Ecto neural progenitor cell (in vitro differentiated cells): ENCODE measurements at places on chromosomes 16 and 17.

DNA sequence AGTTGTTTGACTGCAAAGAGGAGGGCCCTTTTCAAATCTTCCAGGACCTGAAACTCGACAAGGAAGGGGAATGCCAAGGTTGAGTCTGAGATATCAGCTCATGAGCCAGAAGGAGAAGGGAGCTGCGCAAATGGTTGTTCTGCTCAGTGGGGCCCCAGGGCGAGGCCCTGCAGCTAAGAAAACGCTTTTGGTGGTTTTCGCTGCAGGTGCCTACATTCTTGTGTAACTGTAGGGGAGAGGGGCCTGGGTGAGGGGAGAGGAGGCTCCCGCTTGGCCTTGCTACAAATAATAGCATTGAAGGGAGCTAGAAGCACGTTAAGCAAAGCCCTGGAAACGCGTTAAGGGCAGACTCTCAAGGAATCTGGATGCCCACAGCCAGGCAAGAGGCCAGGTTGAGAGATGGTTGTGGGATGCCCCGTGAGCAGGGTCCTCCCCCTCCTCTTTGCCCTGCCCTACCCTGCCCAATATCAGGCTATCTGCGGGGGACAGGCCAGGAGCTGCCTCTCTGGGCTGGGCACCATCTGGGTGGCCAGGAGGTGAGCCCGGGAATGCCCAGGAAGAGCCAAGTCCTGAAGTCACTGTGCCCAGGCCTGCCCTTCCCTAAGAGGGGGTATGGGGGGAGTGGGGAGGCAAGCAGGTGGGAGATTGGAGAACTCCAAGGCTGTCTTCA is 21.9 kb downstream of the GPR142 start:
- no peak for DNase-seq

- DNase-seq, result peak; percentile 56
These were observed 55.0 kb upstream of the MEAK7 start for GRCh38 chr16:84559311-84559932.

GRCh38 chr16:986925-987582 is 5.5 kb downstream of the SOX8 start:
- DNase-seq, result no peak

- no peak for DNase-seq
These were observed 92.9 kb downstream of the HAPSTR1 start for GRCh38 chr16:9184354-9184690.

DNA sequence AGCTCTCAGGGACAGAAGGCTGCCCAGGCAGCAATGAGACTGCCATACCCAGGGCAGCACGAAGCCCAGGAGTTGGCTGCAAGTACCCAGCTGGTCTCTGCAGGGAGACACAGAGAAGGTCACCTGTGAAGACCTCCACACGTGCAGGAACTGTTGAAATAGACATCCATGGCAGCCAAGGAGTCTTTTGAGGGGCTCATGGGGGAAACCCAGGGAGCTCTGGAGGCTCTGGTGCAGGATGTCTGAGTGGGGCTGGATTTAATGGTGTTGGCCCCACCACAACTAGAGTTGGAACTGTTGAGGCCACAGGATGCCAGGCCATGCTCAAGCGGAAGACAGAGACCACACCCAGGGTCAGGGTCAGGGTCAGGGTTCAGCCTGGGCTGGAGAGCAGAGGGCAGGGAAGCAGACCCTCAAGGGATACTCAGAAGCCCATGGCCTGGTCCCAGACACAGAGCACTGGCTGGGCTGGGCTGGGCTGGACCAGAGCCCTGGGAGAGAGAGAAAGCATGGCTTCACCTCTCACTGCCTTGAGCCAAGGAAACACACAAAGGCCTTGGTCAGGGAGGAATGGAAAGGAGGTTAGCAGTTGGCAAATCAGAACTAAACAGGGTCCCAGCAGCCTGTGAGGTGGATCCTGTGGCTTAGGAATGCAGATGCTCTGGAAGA is 21.4 kb downstream of the PITPNM3 start:
- no peak for DNase-seq

DNA sequence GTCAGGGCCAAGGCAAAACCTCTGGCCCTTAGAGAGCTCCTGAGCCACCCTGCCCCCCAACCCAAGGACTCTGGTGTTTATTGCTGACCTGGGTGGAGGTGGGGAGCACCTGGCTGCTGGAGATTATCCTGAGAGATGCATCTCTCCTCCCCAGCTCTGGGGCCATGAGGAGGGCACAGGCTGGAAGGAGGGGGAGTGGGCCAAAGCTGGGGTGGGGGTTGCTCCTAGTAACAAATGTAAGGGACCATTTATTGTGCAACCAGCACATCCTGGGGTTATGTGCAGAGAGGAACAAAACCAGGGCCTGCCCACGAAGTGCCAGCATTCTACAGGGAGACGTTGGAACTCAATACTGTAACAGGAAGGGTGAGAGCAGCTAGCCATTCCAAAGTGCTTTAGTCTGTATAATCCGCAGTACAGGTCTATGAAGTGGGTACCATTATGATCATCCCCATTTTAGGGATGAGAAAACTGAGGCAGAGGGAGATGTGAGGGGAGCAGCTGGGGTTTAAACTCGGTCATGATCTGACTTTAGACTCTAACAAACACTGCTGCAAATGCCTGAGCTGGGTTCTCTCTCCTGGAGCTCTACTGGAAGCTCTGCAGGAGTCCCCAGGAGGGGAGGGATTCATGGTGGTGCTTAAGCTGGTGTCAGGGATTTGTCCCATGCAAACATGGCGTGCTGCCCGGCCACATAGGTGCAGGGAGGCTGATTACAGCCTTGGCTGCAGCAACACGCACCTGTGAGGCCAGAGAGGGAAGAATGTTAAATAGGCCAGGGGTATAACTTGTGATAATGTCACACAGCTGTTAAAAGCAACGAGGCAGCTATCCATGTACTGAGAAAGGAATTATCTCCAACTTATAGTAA is 1.4 kb upstream of the RHBDF2 start:
- DNase-seq, result no peak

DNA sequence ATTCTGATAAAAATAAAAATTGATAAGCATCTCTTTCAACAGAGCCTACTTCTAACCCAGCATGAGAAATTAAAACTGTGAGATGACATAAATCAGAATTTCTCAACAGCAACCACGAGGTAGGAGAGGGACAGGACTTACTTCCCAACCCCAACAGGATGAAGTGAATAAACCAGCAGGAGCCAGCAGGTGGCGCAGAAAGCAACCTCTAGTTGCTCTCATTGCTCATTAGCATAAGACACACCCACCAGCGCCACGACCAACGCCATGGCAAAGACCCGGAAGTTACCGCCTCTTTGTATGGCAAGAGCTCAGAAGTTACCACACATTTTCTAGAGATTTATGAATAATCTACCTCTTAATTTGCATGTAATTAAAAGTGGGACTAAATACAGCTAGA is 189.4 kb upstream of the CDH8 start:
- DNase-seq, result peak; percentile 70

- no peak for DNase-seq
These were observed 38.8 kb downstream of the SNX20 start for GRCh38 chr16:50642349-50642748.

DNA sequence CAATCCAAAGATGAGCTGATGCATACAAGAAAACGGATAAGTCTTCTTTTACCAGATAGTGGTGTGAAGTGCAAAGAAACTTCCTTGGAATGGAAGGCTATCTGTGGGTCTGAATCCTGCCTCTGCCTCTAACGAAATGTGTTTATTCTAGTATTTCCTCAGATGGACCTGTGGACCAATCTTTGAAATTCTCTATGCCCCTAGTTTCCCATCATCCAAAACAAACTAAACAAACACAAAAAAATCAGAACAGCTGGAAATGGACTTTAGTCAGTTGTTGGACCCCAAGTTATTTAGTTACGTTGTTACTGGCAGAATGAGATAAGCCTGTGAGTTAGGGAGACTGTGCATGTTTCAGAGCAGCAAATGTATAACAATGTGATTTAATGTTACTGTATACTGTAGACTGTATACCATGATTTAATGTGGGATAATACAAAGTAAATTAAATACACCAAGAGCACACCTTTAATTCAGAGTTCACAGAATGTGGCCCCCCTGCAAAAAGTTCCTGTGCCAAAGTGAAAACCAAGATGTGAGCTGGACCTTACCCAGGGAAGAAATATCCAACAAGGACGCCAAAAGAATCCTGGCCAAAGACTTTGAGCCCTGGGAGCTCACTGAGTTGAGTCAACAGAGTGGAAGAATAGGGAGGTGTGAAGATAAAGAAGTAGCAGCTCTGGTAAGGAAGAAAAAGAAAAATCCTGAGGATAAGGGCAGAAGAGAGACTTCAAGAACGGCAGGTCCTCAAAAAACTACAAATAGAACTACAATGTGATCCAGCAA is 255.2 kb downstream of the CNTNAP4 start:
- no peak for DNase-seq

DNA sequence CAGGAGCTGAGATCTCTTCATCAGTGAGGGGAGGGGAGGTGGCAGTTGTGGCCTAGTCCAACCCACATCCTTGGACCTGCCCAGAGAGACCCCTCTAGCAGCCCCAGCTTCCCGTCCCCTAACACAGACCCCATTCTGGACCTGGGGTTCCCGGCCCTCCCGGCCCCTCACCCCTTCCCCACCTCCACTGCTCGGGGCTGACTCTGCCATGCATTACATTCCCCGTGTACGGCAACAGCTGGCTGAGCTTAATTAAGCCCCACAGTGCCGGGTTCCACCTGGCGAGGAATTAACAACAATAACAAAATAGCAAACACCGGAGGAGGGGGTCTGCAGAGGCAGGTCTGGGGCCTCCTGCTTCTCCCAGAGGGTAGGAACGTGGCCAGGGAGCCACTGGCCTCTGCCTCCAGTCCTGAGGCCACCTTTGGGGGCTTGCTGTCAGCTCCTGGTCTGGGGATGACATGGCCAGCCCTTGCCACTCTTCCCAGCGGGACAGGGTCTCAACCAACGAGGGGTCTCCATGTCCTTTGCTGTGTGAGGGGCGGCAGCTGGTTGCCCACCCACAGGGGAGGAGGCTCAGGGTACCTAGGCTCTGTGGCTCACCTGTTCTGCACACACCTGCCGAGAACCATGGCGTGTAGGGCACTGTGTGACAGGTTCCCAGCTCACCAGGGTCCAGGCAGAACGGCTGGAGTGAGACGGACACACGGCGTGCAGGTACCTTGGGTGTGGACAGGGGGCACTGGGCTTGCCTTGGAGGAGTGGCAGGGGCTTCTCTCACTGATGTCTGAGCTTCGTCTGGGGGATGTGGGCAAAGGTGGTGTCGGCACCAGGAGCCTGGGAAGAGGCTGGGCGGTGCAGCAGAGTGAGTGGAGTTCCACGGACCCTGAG is 46.9 kb upstream of the CBFA2T3 start:
- no peak for DNase-seq

- DNase-seq, result no peak
These were observed 9.1 kb upstream of the THAP11 start for GRCh38 chr16:67833030-67833414.

DNA sequence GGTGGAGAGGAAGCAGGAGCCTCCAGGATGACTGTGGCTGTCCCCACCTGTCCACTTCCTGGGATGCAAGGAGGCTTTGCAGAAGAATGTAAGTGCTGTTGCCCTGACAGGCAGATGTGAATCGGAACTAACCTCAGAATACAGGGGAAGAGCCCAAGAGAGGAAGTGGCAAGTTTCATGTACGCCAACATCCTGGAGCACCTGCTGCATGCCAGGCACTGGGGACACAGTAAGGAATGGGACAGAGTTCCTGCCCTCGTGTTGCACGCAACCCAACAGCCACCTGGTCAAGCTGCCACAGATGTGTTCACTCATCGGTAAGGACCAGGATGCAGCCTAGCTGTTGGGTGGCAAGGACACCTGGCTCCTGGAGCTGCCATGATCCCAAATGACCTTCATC is 98.6 kb upstream of the RPL38 start:
- no peak for DNase-seq

DNA sequence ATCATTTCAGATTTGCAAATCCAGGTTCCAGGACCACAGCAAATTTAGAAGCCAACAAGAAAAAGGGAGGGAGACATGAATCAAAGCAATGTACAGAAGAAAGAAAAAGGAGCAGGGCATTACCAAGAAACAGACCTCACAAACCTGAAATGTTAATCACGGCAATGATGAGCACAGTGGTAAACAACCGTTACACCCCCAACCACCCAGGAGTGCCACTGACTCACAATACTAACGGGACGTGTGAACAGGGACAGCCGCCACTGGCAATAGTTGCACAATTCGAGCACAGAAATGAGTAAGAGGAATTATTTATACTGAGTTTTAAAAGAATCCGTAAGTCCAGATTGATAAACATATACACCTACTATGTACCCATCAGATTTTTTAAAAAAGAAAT is 13.8 kb downstream of the USP22 start:
- no peak for DNase-seq

GRCh38 chr16:5296176-5296575 is 198.6 kb upstream of the EEF2KMT start:
- no peak for DNase-seq

DNA sequence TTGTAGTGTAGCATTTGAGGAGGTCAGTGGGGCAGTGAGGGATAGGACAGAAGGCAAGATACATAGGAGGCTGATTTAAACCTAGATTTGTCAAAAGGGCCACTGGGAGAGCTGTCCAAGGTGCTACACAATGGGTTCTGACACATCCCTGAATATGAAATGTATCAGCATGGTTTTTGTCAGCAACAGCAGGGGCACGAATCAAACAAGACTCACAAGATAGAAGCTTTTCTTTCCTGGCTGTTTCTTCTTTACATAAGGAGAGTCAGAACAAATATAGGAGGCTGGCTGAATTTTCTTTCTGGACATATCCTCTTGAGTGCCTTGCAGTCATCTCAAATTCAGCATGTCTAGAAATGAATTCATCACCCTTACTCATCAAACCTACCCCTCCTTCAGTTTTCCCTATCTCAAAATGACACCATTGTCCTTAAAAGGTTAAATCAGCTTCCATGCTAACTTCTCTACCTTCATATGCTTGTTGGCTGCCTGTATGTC is 130.5 kb downstream of the NPIPB5 start:
- DNase-seq, result no peak

- no peak for DNase-seq
These were observed 30.7 kb downstream of the TMEM132E start for GRCh38 chr17:34610039-34610438.

- no peak for DNase-seq
These were observed 36.3 kb downstream of the GNA13 start for GRCh38 chr17:65020284-65020683.

- DNase-seq, result peak; percentile 65
These were observed 28.5 kb downstream of the IQCK start for GRCh38 chr16:19746561-19746960.

DNA sequence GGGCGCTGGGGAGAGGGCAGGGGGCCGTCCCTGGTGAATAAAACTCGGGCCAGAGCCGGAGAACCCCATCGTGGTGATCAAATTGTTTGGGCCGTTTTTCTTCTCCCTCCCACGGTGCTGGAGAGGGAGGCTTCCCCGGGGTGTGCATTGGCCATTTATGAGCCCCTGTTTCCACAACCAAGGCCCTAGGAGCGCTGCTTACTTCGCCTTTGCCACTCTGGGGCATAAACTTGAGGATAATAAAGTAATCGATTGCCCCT is 544 bp downstream of the CCP110 start:
- no peak for DNase-seq

GRCh38 chr17:79427621-79428539 is 183.0 kb downstream of the RBFOX3 start:
- no peak for DNase-seq

- no peak for DNase-seq
These were observed 855 bp downstream of the TUFM start for GRCh38 chr16:28845293-28845692.

- DNase-seq, result no peak
These were observed 18.7 kb downstream of the CD300A start for GRCh38 chr17:74485022-74485743.
